Vagina (tissue), 2 donors: ENCODE measurements at places on chromosomes 1 and 21. TPM values are rescaled to one million over a fixed set of nuclear protein-coding genes. Genes with fewer than 3 reads are reported as not detected.

TFAP2E gene
- 6.4 TPM for total RNA-seq

GRCh38 chr1:43933386-43934100 lies at the start of gene ARTN:
ARTN (plus strand) TSS chr1:43933801; CDS start chr1:43935657, 1,856 bp downstream.
- DNase-seq, result no peak

DNA sequence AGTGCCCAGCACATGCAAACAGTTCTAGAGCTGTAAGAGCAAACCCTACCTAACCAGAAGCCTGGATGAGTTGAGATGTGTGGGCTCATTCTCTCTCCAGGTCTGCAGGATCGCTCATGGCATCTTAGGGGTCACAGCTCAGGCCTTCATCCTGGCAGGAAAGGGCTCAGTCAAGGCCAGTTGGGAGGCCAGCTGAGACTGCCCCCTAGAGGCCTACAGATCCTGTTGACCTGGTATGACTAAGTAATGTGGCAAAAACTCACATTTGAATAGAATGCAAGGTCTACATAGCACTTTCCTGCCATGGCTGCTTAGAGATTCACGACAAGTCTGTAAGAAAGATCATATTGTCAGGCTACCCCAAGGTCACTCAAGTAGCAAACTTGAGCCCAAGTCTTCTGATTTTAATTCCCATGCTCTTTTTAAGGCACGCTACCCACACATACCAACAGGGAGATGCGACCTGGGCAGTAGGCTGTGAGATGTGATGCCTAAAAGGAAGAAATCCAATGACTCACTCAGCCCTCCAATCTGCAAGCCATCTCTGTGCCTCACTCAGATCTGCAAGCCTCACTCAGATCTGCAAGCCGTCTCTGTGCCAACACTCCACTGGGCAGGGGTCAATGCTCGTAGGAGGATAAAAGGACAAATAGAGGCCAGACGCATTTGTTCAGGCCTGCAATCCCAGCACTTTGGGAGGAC lies 5.1 kb upstream of the CAPN8 start:
- DNase-seq, result no peak

DNA sequence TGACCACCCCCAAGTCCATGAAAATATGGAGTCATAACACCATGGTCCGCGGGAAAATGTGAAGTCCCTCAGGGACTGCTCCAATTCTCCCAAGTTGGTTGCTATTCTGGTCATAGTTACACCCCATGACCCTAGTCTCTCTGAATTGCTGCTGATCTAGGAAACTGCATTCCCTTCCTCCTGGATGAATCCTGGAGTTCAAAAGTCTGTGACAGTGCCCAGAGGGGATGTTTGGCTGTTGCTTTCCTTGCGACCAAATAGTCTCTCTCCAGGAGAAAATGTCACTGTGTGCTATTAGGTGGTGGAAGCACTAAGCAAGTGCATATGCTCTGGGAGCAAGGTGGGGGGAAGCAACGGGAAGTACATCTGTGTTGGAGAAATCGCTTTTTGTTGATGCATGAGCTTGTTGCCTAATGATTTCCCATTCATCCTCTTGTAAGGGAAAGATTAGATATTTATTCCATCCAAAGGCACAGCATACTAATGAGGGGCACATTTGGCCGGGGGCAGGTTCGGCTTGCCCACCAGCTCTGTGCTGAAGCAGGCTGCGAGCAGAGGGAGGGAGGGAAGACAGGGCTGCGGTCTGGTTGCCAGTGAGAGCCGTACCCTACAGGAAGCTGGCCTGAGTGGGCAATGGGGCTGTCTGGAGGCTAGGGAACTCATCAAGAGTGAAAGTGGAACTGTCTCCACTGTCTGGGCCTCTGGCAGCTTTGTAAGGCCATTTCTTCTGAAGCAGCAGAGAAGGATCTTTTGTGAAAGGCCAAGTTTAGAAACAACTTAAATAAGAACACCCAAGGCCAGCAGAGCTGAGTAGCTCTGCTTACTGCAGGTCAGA lies 27.2 kb downstream of the SYT6 start:
- no peak for DNase-seq

- DNase-seq, result no peak
Observed at GRCh38 chr1:232550007-232550406, 79.9 kb downstream of the SIPA1L2 start.

- no peak for DNase-seq
Observed at GRCh38 chr1:74485622-74486021, 26.8 kb downstream of the LRRC53 start.

DNA sequence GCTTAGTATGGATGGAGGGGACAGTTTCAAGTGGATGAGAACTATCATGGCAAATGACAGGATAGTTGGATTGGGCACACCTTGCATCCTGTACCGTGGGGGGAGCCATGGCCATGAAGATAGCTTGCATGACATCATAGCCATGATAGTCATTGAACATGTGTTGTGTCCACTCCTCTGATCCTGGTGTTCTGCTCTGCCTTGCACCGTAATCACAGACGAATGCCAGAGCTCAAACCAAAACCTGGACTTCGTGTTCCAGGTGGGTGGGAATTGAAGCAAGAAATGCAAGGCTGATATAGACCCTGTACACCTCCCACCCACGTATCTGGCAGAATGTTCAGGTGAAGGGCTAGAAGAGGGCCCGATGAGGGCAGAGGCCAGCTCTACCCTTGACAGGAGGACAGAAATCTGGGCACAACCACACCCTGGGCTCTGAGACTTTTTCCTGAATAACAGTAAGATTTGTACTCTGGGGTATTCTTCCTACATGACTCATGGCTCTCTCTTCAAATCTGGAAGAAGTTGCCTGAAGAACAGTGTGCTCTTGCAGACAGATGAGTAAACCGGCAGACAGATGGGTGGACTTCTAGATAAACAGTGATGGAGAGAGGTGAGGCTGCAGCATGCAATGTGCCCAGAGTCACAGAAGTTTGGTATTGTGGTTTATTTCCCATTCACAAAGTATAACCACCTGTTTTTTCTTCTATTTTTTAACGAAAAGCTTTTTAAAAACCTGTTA lies 45.0 kb downstream of the KCNJ6 start:
- no peak for DNase-seq

GRCh38 chr1:210598135-210598652 lies 269.5 kb downstream of the HHAT start:
- peak; percentile 92 for DNase-seq

- no peak for DNase-seq
Observed at GRCh38 chr1:189779034-189779433, 698.6 kb downstream of the BRINP3 start.

DNA sequence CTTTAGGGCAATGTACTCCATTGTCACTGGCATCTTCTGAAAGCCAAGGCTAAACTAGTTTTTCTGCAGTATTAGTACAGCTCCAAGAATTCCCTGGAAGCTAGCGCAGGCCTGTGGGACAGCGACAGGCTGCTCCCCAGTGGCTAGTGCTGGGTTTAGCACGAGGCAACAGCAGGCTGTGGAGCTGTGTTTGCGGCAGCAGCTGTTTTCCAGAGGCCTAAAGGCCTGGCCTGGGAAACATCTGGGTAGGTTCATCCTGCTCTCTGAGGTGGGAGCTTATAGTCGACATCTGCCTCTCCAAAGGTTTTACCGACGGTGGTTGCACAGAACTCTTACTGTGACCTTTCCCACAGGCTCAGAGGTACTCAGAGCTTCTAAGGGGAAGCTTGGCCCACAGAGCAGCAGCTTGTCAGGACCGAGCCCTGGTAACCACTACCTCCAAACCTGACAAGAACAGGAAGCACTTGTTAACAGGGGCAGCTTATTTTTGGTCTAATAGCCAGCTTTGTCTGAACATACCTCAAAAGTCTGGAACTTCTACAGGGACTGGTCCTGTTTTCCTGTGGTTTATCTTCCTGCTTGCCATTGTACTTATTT lies 17.2 kb downstream of the CC2D1B start:
- no peak for DNase-seq

SYPL2 gene
- total RNA-seq, result 1.5 TPM

DNA sequence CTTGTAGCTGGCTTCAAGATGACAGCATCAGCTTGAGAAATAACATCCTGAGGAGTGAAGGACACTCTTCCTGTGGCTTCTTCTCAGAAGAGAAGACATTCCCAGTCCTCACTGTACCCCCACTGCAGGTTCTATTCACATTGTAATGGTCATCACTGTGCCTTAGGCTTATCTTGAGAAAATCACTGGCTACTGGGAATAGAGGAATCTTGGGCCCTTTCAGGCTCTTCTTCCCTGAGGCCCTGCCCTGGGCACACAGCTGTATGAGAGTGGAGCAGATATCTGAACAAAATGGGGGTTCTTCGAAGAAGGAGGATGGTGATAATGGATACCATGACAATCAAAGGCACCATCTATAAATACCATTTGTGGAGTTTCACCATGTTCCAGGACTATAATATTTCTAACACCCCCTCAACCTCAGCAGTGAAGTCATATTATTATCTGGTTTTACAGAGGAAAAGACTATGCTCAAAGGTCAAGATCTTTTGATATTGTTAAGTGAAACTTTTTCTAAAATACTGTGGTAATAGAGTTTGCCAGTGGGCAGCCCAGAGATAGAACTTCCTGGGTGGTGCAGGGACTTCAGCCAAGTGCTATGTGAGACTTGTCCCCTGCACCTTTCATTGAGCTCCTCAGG lies 143.1 kb upstream of the KCNE2 start:
- no peak for DNase-seq

DNA sequence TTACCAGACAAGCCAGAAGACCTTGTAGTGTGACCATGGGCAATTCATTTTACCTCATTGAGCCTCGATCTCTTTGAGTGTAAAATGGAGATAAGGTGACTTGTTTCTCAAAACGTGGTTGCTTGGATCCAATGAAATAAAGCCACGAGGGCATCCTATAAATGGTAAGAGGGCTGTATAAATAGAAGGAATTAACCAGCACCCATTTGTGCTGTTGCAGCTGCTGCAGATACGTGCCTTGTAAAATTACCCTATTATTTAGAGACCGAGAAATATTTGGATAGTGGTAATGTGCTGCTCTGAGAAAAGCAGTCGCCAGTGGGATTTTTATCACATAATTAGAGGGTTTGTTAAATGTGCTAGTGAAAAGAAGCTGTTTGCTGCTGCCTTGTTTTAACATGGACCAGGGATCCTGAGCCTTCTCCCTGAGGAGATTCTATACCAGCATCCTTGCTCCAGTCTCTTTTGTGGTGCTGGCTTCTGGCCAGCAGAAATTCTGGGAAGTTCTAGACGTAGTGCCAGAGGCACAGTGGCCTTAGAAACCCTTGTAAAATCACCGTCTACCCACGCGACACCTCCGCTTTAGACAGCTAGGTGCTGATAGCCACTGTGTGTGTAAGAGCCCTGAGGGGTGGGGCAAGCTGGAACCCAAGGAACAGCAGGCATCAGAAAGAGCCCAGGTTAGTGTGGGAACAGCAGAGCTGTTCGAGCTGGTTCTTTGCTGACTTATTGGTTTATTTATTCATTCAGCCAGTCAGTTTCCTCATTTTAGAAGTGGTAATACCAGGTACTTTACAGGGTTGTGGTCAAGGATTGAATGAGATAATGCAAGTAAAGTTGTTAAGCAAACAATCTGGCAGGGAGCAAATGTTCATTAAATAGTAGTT lies 137.5 kb downstream of the NOS1AP start:
- DNase-seq, result no peak

DNA sequence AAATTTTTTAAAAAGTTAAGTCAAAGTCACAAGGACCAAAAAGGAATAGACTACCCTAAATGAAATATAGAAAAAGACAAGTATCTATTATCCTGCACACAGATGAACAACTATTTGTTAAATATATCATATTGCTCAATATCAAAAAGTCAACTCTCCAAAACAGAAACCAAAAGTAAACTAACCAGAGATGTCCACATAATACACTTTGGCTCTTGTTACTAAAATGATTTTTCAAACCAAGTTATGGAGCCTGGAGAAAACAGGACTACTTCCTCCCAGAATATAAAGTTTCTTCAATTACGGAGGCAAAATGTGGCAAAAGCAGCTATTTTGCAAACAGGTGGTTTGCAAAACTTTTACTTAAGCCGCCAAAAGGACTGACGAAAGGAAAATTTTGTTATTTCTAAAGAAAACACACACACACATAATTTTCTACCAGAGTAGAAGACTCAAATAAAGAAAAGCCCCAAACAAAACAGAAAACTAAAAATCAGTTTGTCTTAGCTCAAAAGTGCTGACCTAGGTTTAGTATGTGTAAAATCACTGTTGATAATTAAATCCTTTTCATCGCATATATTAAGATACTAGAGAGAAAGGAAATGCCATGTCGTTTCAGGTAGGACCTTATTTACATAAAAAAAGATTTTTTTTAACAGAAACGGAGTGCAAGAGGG lies 1.1 kb downstream of the DPYD start:
- DNase-seq, result no peak

DNAJC6 gene
- 5.6 TPM for total RNA-seq

GRCh38 chr1:17564458-17565393 lies 25.2 kb downstream of the ARHGEF10L start:
- DNase-seq, result no peak

TENT5C gene
- total RNA-seq, result 4.2 TPM

APCS gene
- total RNA-seq, result not detected

GRCh38 chr1:63454269-63454668 lies 68.8 kb downstream of the ITGB3BP start:
- DNase-seq, result no peak

GRCh38 chr1:67803380-67804279 lies 29.6 kb downstream of the GNG12 start:
- DNase-seq, result no peak

- DNase-seq, result no peak
Observed at GRCh38 chr1:222785529-222785928, 29.3 kb upstream of the DISP1 start.

- DNase-seq, result no peak
Observed at GRCh38 chr1:167631386-167631935, 1.4 kb downstream of the RCSD1 start.

C1orf210 gene
- 2.2 TPM for total RNA-seq

DNA sequence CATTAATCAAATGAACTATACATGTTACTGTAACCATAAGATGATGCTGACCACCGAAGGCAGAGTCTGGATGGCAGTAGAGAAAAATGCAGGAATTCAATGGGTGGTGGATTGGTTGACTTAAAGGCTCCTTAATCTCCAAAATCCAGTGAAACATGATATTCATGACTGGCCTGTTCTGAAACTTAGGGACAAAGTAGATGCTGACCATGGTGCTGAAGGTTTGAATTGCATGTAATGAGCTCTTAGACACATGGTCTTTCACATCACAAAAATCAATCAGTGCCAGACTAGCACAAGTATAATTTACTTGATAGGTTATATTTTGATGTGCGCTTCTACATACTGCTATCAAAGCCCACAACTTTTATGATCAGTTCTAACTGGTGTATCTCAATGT lies 30.9 kb upstream of the NTMT2 start:
- no peak for DNase-seq
